ENCODE measurements at places on chromosomes 6 and 20.
A peak's percentile ranks its signal among the peaks of the same experiment; 100 is the strongest.

- no peak for DNase-seq
Measured at GRCh38 chr6:87407561-87407900, 241 bp upstream of the CFAP206 start.

DNA sequence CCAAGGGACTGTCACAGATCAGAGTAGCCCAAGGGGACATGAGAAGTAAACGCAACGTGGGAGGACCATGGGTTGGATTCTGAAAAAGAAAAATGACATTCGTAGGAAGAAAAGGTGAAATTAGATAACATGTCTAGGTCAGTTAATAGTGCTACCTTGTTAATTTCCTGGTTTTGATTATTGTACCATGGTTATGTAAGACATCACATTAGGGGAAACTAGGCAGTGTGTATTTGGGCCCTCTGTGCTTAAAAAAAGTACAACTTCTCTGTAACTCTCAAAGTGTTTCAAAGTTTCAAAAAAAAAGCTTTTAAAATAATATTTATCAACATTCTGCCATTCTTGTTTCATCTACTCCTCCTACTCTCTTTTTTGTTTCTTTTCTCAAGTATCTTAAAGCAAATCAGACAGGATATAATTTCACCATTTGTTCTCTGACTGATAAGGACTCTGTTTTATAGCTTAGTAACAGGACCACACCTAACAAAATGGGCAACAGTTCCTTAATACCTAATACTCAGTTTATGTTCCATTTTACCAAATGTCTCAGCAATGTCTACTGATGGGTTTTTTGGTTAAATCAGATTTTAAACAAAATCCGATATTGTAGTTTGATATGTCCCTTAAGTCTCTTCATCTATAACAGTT lies 97.1 kb upstream of the PLCB4 start:
- DNase-seq, result no peak

DNA sequence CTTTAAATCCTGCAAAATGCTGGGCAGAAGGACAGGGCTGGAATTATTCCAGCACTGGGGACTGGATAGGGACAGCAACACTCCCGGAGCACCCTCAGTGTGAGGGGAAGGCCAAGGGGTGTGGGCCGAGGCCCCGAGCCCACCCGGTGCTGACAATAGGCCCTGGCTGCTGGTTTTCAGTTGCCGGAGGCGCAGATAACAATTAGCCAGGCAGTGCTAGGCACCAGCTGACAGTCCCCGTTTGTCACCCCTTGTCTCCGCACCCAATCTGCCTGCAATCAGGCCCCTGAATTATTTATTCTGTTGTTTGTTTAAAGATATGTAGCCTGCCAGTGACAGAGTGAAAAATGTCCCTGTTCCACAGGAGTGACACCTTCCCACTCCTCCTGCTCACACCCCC lies 120.0 kb downstream of the GRM4 start:
- no peak for DNase-seq

- no peak for DNase-seq
Measured at GRCh38 chr20:45503403-45503802, 12.0 kb downstream of the SPINT3 start.

GRCh38 chr6:88494401-88495140 lies 328.4 kb upstream of the CNR1 start:
- no peak for DNase-seq

GRCh38 chr6:45477790-45478189 lies 100.1 kb upstream of the SUPT3H start:
- DNase-seq, result no peak

- DNase-seq, result no peak
Measured at GRCh38 chr20:1390581-1391403, 2.1 kb downstream of the FKBP1A start.

DNA sequence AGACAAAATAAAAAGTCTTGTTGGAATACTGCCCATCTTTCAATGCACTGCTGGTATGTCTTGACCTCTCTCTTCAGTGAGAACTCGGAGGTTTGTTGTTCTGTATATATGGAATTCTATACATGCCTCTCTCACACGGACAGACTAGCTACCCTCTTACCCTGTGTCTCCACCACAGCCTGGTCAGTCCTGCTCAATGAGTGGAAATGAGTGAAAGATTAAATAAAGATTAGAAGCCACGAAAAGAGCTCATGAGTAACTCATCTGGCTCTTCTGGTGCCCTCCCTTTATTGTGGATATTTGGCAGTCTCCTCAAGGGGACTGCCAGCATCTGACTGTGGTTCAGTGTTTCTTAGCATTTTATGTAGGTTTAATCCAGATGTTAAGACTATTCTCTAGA lies 262.8 kb upstream of the MAP3K7 start:
- no peak for DNase-seq

GRCh38 chr6:72943699-72944098 lies 281.6 kb downstream of the KHDC1L start:
- no peak for DNase-seq

DNA sequence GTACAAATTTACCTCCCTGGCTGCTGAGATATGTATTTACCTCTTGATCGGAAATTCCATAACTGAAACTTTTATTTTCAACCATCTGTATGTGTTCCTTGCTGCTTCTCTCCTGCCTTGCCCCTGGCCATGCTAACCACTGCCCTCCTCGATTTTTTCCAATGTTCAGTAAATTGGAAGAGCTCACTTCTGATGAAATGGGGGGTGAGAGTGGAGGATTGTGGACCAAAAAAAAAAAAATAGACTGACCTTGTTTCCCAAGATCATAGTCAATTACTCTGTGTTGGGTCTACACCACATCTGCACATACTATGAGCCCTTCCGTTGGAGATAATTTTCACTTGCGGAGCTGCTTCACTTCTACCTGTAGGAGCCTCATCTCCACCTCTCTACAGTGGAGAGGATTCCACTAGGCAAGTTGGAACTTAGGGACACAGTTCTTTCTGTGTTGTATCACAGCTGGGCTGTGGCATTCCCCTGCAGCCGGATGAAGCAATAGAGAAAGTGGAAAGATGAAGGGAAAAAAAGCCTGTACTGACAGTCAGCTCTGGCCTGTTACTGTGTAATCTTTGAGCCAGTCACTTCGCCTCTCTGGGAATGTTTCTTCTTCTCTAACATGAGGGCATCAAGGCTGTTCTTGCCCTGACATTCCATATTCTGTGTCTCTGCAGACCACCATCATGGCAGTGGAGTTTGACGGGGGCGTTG lies 1.6 kb downstream of the PSMB9 start:
- DNase-seq, result no peak

GRCh38 chr6:95815389-95816056 lies 200.3 kb upstream of the FUT9 start:
- no peak for DNase-seq

DNA sequence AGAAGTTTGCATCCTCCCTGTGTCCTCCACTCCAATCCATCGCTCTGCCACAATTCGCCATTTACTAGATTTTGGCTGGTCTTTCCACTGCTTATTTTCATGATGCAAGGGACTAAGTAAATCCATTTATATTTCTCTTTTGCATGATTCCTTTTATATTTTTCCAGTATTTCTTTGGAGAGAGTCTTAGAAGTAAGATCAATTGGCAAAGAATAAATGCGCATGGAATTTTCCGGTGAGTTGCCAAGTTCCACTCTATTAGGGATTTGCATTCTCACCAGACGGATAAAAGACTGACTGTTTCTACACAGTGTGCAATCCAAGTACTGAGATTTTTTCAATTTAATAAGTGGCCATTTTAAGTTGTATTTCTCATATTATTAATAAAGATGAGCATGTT lies 91.7 kb upstream of the PHACTR3 start:
- no peak for DNase-seq

- no peak for DNase-seq
Measured at GRCh38 chr6:56096946-56097621, 150.3 kb downstream of the COL21A1 start.

GRCh38 chr6:42138630-42139619 lies 3.5 kb downstream of the C6orf132 start:
- no peak for DNase-seq

DNA sequence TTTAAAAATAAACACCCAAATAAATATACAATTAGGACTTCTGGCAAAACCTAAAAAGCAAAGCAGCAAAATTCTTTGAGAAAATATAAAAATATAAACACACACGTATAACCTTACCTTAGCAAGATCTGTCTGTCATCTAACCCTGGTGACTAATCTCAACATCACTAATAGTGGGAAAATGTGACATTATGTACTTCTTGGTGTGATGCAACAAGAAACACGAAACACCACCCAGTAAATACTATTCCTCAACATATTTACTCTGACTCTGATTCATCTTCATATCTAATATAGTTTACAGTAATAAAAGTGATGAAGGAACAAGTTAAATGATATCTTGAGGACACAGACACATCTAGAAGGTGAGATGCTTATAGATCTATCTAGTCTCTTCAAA lies 332.6 kb upstream of the MANEA start:
- DNase-seq, result no peak

DNA sequence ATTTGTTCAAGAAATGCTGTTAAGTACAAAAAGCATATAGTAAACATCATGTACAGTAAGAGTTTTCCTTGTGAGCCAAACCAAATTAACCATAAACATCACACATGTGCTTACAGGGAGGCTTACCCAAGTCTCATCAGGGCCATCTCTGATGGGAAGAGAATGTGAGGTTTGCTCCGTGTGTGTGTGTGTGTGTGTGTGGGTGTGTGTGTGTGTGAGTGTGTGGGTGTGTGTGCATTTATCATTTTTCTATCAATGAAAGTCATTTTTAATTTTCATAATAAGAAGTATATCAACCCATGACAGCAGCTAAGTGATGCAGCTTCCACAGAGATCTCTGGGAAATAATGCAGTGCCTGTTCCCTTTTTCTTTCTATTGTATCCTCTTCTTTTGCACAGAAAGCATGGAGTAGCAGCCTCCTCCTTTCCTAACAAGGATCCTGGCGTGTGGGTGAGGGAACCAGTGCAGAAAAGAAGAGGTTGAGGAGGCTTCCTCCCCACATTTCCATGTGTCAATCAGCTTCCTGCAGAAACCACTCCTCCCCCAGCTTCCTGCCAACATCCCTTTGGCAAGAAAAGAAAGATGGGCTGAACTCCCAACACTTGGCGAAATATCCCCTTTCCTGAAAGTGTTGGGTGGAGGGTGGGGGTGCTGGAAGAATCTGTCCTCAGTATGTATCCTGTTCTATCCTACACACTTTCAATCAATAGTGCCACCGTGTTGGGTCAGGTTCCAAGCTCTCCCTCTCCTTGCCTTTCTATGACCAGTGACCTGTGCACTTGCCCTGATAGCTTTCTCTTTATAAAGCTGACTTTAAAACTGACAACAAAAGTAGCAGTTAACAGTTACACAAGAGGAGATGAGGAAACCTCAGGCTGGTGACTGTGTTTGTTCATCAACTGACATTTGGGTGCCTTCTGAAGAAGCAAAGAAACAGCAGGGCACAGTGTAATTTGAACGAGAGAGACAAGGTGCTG lies 251.8 kb upstream of the CITED2 start:
- DNase-seq, result no peak

DNA sequence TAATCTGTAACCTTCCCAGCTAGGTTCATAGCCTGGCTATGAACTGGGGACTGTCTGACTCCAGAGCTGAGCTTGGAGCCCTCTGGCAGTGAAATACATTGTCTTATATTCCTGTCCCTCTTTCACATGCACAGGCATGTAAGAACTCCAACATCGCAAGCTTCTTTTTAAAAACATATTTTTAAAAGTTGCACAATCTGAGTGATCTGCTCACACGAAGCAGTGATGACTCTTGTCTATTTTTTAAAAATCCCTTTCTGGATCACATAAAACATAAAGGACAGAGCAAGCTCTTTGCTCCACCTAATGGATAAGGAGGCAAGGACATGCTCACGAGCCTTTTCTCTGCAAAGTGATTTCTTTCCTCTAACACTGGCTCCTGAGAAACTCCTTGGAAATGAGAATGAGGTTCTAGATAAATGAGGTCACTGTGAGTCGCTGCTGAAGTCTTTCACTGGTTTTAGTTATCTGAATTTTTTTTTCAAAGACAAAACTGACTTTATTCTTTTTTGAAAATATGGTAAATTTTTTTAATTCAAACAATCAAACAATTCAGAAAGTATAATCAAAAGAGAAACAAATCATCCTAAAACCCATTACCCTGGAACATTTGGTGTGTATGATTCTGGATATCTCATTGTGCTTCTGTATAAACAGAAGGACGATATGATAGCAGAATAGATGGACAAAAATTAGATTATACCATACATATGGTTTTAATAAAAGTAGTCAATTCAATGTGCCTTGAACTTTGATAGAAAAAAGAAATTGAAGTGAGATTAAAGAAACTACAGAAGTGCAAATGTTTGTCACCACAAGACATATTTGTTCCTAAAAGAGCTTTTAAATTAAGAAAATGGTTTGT lies 30.8 kb downstream of the IL20RA start:
- DNase-seq, result peak; percentile 50

- DNase-seq, result no peak
Measured at GRCh38 chr20:10513931-10514575, 78.9 kb downstream of the SLX4IP start.

- DNase-seq, result no peak
Measured at GRCh38 chr6:90220273-90220672, 76.4 kb downstream of the BACH2 start.

- DNase-seq, result no peak
Measured at GRCh38 chr6:701700-702479, 9.0 kb upstream of the EXOC2 start.

- no peak for DNase-seq
Measured at GRCh38 chr6:8065519-8065911, 1.3 kb upstream of the BLOC1S5 start.

DNA sequence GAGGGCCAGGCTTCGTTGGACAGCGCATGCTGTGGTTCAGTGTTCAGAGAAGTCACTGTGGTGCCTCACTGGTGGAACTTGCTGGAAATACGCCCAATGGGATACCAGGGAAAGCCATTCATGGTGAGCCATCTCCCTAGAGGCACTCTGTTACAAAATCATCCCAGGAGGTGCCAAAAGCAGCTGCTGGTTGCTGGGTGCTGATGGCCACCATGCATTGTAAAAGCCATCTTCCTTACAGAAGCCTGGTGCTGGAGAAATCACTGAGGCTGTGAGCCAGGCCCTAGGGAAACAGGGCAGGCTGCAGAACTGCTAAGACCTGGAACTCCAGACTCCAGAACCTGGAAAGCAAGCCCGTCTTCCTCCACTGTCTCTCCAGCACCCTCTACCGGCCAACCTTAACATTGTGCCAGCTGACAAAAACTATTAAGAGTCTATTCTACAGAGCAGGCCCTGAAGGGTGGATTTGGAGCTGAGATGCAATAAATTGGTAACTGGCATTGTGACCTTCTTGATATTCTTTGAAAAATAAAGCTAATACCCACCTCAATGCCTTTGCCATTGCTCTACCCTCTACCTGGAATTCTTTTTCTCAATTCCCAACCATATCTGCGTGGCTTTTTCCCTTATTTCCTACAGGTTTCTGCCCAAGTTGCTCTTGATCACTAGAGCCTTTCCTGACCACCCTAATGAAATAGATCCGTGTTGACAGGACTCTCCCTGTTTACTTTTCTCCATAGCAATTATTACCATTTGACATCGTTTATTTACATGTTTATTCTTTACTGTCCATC lies 18.5 kb downstream of the SNRPB start:
- DNase-seq, result peak; percentile 59

- no peak for DNase-seq
Measured at GRCh38 chr20:42907730-42908129, 282.0 kb downstream of the PTPRT start.

DNA sequence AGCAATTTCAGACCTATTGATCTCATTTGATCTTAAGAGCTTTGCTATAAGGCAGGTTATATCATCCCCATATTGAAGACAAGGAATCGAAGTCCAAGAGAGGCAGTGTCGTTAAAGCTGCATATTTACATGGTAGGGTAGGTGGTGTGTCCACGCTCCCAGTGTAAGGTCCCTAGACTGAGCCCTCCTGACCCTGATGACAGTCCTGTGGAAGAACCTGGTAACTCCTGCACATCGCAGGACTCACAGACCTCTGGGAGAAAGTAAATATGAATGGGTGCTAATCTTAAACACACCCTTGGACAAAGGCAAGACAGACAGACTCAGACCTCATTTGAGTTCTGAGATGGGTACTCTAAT lies 602 bp upstream of the HLA-DPB1 start:
- DNase-seq, result no peak

All from astrocyte of the cerebellum (primary cell).